ENCODE measurements at places on chromosomes 2 and 18. TPM values are rescaled to one million over a fixed set of nuclear protein-coding genes. Genes with fewer than 3 reads are reported as not detected.

The ANTXR1 gene
- total RNA-seq, result 86.3 TPM

The SERPINB2 gene
- total RNA-seq, result not detected

The UPP2 gene
- not detected for total RNA-seq

The ASIC4 gene
- not detected for total RNA-seq

The EML6 gene
- total RNA-seq, result 0.78 TPM

The PSMA8 gene
- not detected for total RNA-seq

The DTNA gene
- 284 TPM for total RNA-seq

The OSR1 gene
- 99.6 TPM for total RNA-seq

The CFC1 gene
- not detected for total RNA-seq

The ARHGAP28 gene
- 0.66 TPM for total RNA-seq

DNA sequence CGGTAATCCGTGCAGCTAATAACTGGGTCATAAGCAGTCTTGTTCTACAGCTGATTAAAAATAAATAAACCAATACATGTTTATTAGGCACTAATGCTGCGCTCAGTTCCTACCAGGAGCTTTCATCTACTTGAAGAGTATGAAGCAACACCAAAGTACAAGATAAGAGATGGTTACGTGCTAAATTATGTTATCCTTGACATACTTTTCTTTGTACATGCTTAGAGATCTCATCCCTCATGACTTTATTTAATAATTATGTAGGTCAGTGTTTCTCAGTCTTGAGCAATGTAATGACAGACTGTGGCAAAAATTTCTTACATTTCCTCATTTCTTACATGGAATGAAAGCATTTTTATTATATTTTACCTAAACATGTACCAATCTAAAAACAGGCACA lies 54.6 kb upstream of the COBLL1 start:
- no peak overlapping the region for H3K27ac ChIP-seq
- no peaks in the 10 kb centered on the region for H3K36me3 ChIP-seq
- no peaks in the 10 kb centered on the region for H3K4me1 ChIP-seq
- H3K27me3 ChIP-seq, result no peaks in the 10 kb centered on the region
- no peak overlapping the region for H3K4me3 ChIP-seq

GRCh38 chr2:223247136-223247535 lies 195.1 kb downstream of the KCNE4 start:
- no peaks in the 10 kb centered on the region for H3K4me1 ChIP-seq
- no peak overlapping the region for H3K27ac ChIP-seq
- H3K4me3 ChIP-seq, result no peak overlapping the region

GRCh38 chr18:49381267-49381845 lies 79.1 kb downstream of the DYM start:
- no peaks in the 10 kb centered on the region for H3K36me3 ChIP-seq
- no peak overlapping the region for H3K4me3 ChIP-seq
- no peak overlapping the region for H3K27ac ChIP-seq
- no peaks in the 10 kb centered on the region for H3K4me1 ChIP-seq
- H3K27me3 ChIP-seq, result no peaks in the 10 kb centered on the region
- no peak for DNase-seq

DNA sequence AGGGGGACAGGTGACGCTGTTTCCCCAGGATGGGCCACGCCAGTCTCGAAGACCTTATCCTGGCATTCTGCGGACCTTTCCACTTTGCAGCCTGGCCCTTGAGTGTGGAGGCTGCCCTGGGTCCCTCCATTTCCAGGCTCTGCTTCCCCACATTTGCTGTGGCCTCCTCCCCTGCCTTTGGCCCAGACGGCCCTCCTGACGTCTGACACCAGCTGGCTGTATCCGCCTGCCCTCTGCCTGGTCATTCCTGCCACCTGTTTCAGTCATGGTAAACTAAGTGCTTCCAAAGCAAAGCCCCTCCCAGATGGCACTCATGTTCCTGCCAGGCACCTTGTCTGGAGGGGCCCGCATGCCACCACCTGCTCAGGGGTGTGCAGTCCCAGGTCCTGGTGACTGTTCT lies 95.1 kb downstream of the ASB1 start:
- no peak for DNase-seq
- H3K4me1 ChIP-seq, result no peaks in the 10 kb centered on the region
- H3K27ac ChIP-seq, result no peak overlapping the region
- no peak overlapping the region for H3K4me3 ChIP-seq
- H3K36me3 ChIP-seq, result no peaks in the 10 kb centered on the region
- no peaks in the 10 kb centered on the region for H3K27me3 ChIP-seq

GRCh38 chr2:36433311-36434217 lies 78.0 kb downstream of the CRIM1 start:
- H3K27me3 ChIP-seq, result no peaks in the 10 kb centered on the region
- DNase-seq, result no peak
- H3K36me3 ChIP-seq, result no peaks in the 10 kb centered on the region
- H3K4me3 ChIP-seq, result peak overlapping the region; percentile 8
- H3K4me1 ChIP-seq, result peaks cover 73% of the 10 kb centered on the region
- H3K27ac ChIP-seq, result peak overlapping the region; percentile 75

DNA sequence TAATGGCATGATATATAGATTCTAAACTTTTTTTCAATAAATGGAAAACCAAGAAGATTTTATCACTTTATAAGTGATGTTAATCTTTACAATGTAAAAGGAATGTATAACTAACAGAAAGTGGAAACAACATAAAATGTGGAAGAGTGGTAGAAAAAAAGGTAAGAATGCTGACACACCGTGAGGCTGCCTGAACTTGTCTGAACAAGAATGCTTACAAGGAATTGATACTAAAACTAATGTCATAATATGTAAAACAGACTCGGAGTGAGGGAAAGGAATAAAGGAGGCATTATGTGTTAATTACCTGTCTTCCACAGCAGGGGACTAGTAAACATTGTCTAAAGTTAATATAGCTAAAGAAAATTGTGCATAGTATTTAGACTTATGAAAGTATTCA lies 958.8 kb upstream of the TMEFF2 start:
- no peak for DNase-seq
- no peak overlapping the region for H3K27ac ChIP-seq
- H3K27me3 ChIP-seq, result no peaks in the 10 kb centered on the region
- H3K4me1 ChIP-seq, result no peaks in the 10 kb centered on the region

GRCh38 chr2:235868224-235868623 lies 300.0 kb downstream of the GBX2 start:
- H3K4me3 ChIP-seq, result no peak overlapping the region
- H3K27ac ChIP-seq, result no peak overlapping the region
- H3K4me1 ChIP-seq, result no peaks in the 10 kb centered on the region
- no peak for DNase-seq
- no peaks in the 10 kb centered on the region for H3K27me3 ChIP-seq

DNA sequence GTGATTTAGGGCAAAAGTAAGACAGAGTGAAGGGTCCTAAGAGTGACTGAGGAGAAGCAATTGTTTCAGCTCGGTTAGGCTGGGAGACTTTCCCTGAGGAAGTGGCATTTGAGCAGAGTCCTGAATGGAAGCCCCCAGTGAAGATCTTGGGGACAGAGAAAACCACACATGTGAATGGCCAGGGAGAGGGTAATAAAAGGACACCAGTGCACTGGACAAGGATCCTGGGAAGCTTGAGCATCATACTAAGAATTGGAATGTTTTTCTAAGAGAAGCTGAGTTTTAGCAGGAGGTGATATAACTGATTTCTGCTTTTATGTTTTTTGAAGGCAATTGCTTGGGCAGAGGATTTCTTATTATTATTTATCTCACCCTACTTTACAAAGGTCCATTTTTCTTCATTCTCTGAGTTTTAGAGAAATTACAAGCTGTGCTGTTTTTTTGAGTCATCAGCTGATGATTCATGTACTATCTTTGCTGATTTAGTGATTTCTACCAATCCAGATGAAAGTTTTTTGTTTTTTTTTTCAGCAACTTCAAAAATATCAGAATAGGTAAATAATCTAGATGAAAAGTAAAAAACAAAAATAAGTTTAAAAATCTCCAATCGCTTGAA lies 43.5 kb downstream of the MFSD6 start:
- no peak for DNase-seq
- no peak overlapping the region for H3K4me3 ChIP-seq
- H3K4me1 ChIP-seq, result peaks cover 16% of the 10 kb centered on the region
- no peak overlapping the region for H3K27ac ChIP-seq
- H3K27me3 ChIP-seq, result no peaks in the 10 kb centered on the region

- no peak for DNase-seq
- H3K27me3 ChIP-seq, result no peaks in the 10 kb centered on the region
- H3K36me3 ChIP-seq, result no peaks in the 10 kb centered on the region
- no peaks in the 10 kb centered on the region for H3K4me1 ChIP-seq
Observed at GRCh38 chr2:2831633-2832032, 500.6 kb upstream of the MYT1L start.

GRCh38 chr2:210456571-210456970 lies 20.0 kb downstream of the LANCL1 start:
- no peaks in the 10 kb centered on the region for H3K27me3 ChIP-seq
- peaks cover 4% of the 10 kb centered on the region for H3K36me3 ChIP-seq
- H3K27ac ChIP-seq, result no peak overlapping the region
- no peaks in the 10 kb centered on the region for H3K4me1 ChIP-seq
- DNase-seq, result no peak
- H3K4me3 ChIP-seq, result no peak overlapping the region

DNA sequence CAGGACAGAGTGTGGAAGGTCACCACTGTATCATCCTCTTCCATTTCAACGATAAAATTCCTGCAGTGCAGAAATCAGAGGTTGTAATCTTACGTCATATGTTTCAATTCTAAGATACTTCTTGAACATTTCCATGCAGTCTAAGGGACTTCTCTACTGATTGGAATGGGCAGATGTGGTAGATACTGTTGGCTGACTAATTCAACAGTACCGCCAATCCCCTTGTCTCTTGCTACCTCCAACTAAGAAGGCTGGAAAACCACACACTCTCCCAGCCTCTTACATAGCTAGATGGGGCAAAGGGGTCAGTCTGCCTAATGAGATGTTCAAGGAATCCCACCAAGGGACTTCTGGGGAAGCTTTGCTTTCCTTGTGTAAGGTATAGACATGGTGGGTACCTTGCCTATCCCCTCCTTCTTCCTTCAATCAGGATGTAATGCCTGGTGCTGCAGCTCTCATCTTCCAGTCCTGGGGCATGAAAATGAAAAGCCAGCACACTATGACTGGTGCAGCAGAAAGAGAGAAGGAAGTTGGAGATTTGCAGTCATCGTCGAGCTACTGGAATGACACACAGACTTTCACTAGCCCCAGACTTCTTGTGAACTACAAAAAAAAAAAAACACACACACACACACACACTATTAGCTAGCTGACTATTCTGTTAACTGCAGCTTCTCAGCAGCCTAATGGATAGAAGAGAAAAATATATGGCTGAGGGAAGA lies 84.1 kb downstream of the ALPK2 start:
- no peaks in the 10 kb centered on the region for H3K27me3 ChIP-seq
- no peak overlapping the region for H3K4me3 ChIP-seq
- H3K36me3 ChIP-seq, result no peaks in the 10 kb centered on the region
- no peak for DNase-seq
- peaks cover 16% of the 10 kb centered on the region for H3K4me1 ChIP-seq
- H3K27ac ChIP-seq, result no peak overlapping the region

DNA sequence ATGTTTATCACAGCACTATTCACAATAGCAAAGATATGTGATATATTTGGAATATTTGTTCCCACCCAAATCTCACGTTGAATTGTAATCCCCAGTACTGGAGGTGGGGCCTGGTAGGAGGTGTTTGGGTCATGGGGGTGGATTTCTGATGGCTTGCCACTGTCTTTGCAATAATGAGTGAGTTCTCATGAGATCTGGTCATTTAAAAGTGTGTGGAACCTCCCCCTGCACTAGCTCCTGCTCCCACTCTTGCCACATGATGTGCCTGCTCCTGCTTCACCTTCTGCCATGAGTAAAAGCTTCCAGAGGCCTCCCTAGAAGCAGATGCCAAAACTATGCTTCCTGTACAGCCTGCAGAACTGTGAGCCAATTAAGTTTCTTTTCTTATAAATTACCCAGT lies 72.2 kb upstream of the DYNC1I2 start:
- DNase-seq, result no peak
- no peaks in the 10 kb centered on the region for H3K4me1 ChIP-seq
- H3K36me3 ChIP-seq, result no peaks in the 10 kb centered on the region
- no peak overlapping the region for H3K4me3 ChIP-seq
- no peaks in the 10 kb centered on the region for H3K27me3 ChIP-seq

Data from esophagus muscularis mucosa (tissue), 4 donors.